CD4-positive, alpha-beta T cell (primary cell): ENCODE measurements at places on chromosomes 1 and 21. TPM values are rescaled to one million over a fixed set of nuclear protein-coding genes. Genes with fewer than 3 reads are reported as not detected.
A peak's percentile ranks its signal among the peaks of the same experiment; 100 is the strongest.

GRCh38 chr1:1562556-1563195, 12.0 kb downstream of the SSU72 start:
- no peak overlapping the region for H3K4me3 ChIP-seq
- no peaks in the 10 kb centered on the region for H3K27me3 ChIP-seq
- no peak for DNase-seq
- H3K36me3 ChIP-seq: peaks cover 54% of the 10 kb centered on the region

- H3K27ac ChIP-seq: peak within 1 kb of the TSS; percentile 75
- H3K4me3 ChIP-seq: peak within 1 kb of the TSS; percentile 55
- H3K27me3 ChIP-seq: no peaks in the 10 kb centered on the region
- peaks cover 38% of the 10 kb centered on the region for H3K4me1 ChIP-seq
- DNase-seq: peak; percentile 93
Observed at GRCh38 chr1:113871597-113872113, at the start of gene PTPN22. Gene PTPN22 (minus strand): TSS chr1:113871712.

GRCh38 chr1:90579212-90579802, 137.8 kb downstream of the BARHL2 start:
- H3K4me3 ChIP-seq: no peak overlapping the region
- no peaks in the 10 kb centered on the region for H3K27me3 ChIP-seq
- H3K27ac ChIP-seq: no peak overlapping the region
- H3K36me3 ChIP-seq: no peaks in the 10 kb centered on the region

DNA sequence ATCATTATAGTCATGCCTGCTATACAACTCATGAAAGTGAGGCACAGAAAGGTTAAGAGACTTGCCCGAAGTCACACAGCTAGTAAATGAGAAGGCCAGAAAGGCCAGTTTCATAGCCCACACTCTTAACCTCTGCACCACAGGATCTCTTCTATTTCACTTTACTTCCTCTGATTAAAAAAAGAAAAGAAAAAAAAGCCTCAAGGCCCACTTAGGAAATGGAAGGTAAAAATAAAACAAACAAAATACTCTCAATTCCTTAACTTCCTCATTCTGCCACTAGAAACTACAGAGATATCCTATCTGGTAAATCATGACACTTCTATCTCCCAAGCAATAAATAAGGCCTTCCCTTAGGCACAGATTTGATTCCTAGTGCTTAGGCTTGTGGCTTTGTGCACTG, 7.6 kb upstream of the ENAH start:
- H3K4me3 ChIP-seq: no peak overlapping the region
- no peaks in the 10 kb centered on the region for H3K27me3 ChIP-seq
- DNase-seq: no peak

DNA sequence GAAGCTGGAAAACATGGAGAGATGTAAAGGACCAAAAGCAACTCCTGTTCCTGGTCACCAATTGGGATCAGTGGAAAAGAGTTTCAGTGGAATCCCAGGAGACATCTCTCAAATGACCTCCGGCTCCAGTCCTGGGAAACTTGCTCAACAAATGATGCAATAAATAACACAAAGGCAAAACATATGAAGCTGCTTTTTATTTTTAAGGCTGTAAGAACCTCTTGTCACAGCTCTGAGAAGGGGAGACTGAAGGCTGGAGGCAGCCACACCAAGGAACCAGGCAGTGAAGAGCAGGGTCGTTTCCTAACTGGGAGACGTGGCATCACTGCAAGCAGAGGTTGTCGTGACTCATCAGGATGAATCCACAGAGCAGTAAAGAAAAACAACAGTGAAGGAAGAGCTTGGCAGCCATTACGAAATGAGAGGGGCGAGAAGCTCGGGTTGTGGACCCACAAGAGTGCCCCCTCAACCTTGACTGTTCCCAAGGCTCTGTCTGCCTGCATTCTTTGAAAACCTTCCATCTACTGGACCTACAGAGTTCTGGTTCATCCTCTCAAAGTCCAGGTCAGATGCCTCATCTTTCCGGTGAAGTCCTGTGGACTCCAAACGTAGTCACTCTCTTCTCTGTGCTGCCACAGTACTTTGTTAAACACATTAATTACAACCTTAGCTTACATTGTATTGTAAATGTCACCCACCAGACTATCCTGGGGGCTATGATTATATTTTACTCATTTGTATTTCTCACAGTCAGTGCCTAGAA, 32.1 kb downstream of the JAK1 start:
- H3K27me3 ChIP-seq: no peaks in the 10 kb centered on the region
- H3K36me3 ChIP-seq: peaks cover 7% of the 10 kb centered on the region
- DNase-seq: no peak

- no peak for DNase-seq
- peaks cover 2% of the 10 kb centered on the region for H3K36me3 ChIP-seq
- H3K4me1 ChIP-seq: peaks cover 20% of the 10 kb centered on the region
- no peak overlapping the region for H3K27ac ChIP-seq
- no peak overlapping the region for H3K4me3 ChIP-seq
Observed at GRCh38 chr1:226946841-226947240, 6.7 kb downstream of the COQ8A start.

GRCh38 chr1:157156058-157156541, 17.9 kb upstream of the ETV3 start:
- no peaks in the 10 kb centered on the region for H3K27me3 ChIP-seq
- peaks cover 31% of the 10 kb centered on the region for H3K4me1 ChIP-seq
- no peak overlapping the region for H3K4me3 ChIP-seq
- peak; percentile 68 for DNase-seq

DNA sequence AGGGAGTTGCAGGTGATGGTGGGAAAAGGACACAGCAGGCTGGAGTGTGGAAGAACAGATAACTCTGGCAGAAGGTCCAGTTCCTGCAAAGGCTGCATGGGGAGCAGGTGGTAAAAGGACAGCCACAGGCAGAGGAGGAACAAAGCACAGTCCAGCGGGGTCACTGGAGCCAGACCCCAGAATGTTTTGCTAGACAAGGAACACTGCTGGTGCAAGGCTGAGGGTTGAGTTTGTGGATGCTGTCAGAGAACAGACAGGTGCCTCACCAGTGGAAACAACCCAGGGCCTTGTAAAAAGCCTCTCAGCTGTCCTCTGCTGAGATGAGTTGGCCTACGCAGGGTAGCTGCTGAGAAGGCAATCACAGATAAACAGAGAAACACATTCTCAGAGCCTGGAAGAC, 101.7 kb downstream of the SSBP3 start:
- no peak overlapping the region for H3K27ac ChIP-seq
- peaks cover 5% of the 10 kb centered on the region for H3K36me3 ChIP-seq

DNA sequence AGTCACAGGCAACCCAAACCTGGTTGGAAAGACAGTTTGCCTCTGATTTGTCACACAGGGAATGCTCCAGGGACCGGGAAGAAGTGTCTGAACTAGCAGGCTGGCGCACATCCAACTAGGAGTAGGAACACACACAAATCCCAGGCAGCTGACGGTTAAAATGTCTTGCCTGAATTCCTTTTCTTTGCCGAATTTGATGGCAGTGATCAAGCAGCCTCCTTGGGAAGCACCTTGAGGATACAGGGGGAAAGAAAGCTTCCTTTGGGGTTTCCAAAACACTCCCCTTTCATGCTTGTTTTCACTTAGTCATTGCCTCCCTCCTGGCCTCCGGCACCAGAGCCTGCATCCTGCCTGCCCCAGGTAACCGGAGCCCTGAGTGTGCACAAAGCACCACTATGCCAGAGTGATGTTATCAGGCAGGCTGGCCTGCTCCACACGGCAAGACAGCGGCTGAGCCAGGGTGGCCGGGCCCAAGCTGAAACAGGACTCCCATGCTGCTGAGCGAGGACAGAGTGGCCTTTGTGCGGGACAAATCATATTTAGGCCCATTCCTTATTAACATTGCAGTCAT, 193.8 kb downstream of the LMX1A start:
- H3K36me3 ChIP-seq: no peaks in the 10 kb centered on the region
- H3K4me1 ChIP-seq: no peaks in the 10 kb centered on the region
- DNase-seq: no peak
- no peak overlapping the region for H3K27ac ChIP-seq

DNA sequence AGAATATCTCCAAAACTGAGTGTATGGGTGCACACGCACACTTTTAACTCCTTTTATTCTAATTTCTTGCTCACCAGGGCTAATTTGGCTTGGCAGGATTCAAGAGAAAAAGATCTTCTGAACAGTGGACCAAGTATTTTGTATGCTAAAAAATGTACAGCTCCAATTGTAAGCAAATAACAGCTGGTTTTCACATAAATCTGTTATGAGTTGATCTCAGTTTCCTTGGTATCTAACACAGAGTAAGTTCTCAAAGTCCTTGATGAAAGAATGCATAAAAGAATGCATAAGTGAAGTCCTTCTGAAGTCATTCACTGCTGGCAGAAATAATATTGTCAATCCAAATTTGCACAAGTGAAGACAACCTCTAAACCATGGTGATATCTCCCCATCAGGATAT, 213.0 kb downstream of the OMA1 start:
- H3K4me1 ChIP-seq: no peaks in the 10 kb centered on the region
- no peak overlapping the region for H3K4me3 ChIP-seq
- no peak for DNase-seq
- H3K27ac ChIP-seq: no peak overlapping the region
- no peaks in the 10 kb centered on the region for H3K27me3 ChIP-seq

DNA sequence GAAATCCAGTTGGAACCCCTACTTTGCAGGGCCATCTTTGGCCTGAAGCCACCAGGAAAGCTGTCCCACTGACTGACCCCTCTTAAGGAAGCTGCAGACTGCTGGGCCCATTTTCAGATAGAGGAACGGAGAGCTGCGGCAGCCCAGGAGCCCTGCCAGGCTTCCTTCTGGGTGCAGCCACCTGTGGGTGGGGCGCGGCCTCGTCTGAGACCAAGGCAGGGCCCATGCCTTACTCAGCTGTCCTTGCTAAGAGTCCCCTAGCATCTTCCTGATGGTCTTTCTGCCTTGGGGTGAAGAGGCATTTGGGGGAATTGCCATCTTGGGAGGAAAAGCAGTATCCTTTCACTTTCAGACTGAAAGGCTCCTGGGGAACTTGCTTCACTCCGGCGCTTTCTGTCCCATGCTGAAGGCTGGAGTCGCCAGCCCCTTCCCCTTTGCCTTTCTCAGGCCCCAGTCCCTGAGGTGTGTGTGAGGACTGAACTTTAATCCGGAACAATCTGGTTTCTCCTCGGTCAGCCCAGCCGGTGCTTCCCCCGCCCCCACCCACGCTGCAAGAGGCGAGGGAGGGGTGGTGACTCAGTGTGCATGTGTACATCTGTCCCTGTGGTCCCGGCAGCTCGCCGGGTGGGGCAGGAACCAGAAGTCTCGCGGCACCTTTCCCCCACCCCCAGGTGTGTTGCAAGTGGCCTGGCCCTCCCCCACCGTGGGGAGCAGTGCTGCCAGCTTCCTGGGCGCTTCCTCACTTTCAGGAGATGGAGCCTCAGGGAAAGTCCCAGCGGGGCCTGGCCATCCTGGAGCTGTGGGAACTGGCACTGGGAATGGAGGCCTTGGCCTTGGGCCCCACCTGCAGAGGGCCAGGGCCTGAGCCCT, 5.1 kb downstream of the ZC3H12A start:
- peaks cover 67% of the 10 kb centered on the region for H3K4me1 ChIP-seq
- peak overlapping the region; percentile 97 for H3K27ac ChIP-seq
- H3K36me3 ChIP-seq: peaks cover 84% of the 10 kb centered on the region
- no peaks in the 10 kb centered on the region for H3K27me3 ChIP-seq
- DNase-seq: peak; percentile 85

GRCh38 chr21:43721939-43722338, 3.0 kb downstream of the PDXK start:
- H3K4me3 ChIP-seq: no peak overlapping the region
- peaks cover 13% of the 10 kb centered on the region for H3K36me3 ChIP-seq
- H3K27me3 ChIP-seq: no peaks in the 10 kb centered on the region
- no peak overlapping the region for H3K27ac ChIP-seq
- no peak for DNase-seq

DNA sequence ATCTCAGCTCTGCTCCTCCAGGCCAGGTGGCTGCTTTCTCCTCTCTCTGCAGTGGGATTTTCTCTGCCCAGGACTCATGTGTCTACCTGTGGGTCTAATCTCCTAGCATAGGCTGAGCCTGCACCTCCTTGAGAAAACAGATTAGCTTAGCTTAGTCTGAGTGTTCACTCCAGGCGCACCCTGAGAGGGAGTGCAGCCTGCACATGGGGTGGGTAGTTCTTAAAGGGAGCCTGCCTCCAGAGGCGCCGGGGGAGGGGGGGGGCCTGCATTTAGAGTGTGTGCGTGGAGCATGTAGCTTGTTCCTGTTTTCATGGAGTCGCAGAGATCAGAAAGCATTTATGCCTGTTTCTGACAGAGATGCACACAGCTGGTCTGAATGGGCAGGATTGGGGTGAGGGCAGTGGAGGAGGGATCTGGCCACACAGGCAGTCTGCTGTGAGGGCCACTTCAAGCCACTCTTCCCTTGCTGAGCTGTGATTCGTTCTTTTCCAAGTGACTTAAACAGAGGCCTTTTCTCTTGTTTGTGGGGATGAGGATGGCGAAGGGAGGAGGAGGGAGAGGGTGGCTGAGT, 45.2 kb downstream of the GALNT2 start:
- no peaks in the 10 kb centered on the region for H3K27me3 ChIP-seq
- H3K4me3 ChIP-seq: no peak overlapping the region
- peak; percentile 17 for DNase-seq
- H3K27ac ChIP-seq: no peak overlapping the region

- H3K4me1 ChIP-seq: peaks cover 52% of the 10 kb centered on the region
- H3K36me3 ChIP-seq: peaks cover 29% of the 10 kb centered on the region
Observed at GRCh38 chr21:42225571-42226155, 6.7 kb downstream of the ABCG1 start.

GRCh38 chr1:66400660-66401059, 133.3 kb upstream of the SGIP1 start:
- no peaks in the 10 kb centered on the region for H3K27me3 ChIP-seq
- DNase-seq: no peak
- no peaks in the 10 kb centered on the region for H3K36me3 ChIP-seq
- no peak overlapping the region for H3K27ac ChIP-seq

DNA sequence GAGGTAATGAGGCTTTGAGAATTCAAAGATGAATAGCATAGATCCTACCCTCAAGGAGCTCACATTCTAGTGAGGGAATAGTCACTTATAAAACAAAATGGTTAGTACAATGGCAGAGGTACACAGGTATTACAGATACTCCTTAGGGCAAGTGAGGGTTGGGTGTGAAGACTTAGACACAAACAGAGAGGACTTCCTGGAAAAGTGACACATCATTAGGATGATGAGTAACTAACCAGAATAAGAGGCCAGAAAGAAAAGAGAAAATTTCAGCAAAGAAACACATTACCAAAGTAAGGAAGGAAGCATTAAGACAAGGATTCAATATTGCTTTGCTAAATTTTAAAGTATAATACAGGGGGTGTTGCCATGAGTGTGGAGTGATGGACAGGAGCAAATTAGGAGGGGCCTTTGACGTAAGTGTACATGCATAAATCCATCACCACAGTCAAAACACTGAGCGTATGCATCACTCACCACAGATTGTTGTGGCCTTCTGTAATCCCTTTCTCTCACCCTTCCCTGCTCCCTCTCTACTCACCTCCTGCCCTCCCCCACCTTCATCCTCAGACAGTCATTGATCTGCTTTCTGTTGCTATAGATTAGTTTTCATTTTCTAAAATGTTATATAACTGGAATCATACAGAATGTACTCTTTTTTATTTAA, 7.9 kb downstream of the CD53 start:
- peak overlapping the region; percentile 33 for H3K4me3 ChIP-seq
- H3K4me1 ChIP-seq: peaks cover 39% of the 10 kb centered on the region
- H3K27me3 ChIP-seq: no peaks in the 10 kb centered on the region
- peak; percentile 28 for DNase-seq
- peaks cover 36% of the 10 kb centered on the region for H3K36me3 ChIP-seq

- H3K4me1 ChIP-seq: peaks cover 41% of the 10 kb centered on the region
- peak; percentile 97 for DNase-seq
- H3K4me3 ChIP-seq: peak within 1 kb of the TSS; percentile 75
Observed at GRCh38 chr1:221741703-221742554, at the start of gene DUSP10. Gene DUSP10 (minus strand): TSS chr1:221742089. CDS start chr1:221739744, 2,345 bp downstream.

GRCh38 chr1:172895050-172895460, 155.7 kb downstream of the TNFSF18 start:
- H3K4me3 ChIP-seq: peak overlapping the region; percentile 39
- H3K36me3 ChIP-seq: no peaks in the 10 kb centered on the region
- H3K27ac ChIP-seq: peak overlapping the region; percentile 11

ATAD3A gene
- total RNA-seq: 19.5 TPM

HLX gene
- total RNA-seq: 0.39 TPM

SNRNP40 gene
- 53.7 TPM for total RNA-seq

GBP7 gene
- not detected for total RNA-seq

SYPL2 gene
- total RNA-seq: not detected

GPX7 gene
- total RNA-seq: 11.7 TPM
